ENCODE measurements at places on chromosomes 1 and 21.

DNA sequence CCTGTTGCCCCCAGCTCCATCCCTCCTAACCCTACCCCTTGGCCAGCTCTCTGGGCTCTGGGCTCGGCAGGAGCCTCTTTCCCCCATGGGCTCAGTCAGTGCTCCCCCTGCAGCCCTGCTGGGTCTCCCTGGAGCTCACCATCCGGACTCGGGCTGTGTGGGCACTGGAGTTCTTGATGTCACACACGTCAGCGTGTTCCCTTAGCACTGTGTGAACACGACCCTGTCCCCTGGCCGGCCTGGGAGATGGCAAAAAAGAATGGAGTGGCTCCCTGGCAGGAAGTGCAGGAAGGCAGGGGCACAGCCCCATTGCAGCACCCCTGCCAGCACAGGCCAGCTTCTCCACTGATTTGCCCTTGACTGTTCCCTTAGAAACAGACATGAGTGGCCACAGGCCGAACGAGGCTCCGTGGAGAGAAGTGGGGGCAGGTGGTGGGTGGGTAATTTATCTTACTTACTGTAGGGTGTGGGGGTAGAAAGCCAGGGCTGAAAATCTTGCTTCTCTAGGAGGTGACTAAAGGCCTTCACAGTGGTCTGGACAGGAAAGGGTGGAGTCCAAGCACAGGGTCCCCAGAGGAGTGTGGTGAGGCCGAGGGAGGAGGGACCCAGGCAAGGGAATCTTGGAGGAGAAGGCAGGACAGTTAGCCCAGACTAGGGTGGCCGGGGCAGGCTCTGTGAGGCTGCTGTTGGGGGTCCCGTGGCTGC, 381.7 kb upstream of the VAMP3 start:
- DNase-seq, result no peak

DNA sequence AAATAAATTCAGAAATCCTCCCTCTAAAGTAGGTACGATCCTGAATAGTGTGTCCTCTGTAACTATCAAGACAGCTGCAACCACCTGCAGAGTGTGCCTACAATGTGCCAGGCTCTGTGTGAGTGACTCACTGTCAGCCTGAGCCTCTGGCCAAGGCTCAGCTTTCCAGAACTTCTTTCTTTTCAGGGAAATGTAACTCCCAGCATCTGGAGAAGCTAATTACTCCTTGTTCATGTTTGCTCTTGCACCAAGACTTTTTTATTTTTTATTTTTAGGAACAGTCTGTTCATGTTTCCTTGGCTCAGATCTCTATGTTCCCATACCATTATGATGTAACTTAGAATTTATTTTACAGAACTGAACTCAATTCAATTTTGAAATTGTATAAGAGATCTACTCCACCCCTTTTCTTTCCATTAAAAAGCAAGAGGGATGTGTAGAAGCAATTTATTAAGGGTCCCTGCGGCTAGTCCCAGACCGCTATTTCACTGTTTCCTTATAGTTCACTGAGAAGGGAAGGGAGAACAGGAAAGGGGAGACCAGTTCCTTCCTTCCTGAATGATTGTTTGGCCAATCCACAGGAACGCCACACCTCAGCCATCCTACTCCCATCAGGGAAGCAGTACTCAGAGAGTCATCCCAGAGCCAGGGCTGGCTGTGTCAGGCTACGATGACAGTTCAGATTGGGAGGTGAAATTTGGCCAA, 112.4 kb upstream of the ZNF648 start:
- no peak for DNase-seq

DNA sequence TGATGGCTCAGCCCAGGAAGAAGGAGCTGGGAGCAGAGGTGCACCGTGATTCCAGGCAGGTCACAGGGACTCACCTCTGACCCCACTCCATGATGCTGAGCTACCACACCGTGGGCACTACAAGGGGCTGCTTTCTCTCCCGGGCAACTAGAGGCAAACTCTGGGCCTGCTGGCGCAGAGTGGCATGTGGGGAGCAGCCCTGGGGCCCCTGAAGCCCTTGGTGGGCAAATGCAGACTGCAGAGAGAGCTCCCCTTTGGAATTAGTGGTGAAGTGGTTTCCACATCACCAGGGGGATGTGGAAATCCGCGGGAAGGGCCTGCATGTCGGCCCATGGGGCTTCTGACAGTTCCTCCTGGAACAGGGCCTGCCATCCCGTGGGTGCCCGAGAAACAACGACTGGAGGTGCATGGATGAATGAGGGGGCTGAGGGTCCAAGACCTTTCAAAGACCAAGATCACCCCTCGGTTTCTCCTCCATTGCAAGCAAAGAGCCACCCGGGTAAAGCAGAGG, 11.8 kb upstream of the MMEL1 start:
- DNase-seq, result no peak

DNA sequence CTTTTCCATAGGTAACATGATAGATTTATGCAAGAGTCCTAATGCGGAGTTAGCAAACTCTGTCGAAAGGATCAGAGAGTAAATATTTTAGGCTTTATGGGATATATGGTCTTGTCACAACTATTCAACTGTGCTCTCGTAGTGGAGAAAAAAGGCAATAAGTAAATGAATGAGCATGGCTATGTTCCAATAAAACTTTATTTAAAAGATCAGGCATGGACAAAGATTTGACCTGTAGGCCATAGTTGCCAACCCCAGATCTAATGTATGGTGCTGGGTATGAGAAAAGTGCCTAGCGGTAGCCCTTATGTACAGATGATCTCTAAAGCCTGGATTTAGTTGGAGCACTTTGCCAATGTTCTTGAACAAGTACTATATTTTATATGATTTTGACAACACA, 498.8 kb upstream of the C1orf87 start:
- DNase-seq, result no peak

DNA sequence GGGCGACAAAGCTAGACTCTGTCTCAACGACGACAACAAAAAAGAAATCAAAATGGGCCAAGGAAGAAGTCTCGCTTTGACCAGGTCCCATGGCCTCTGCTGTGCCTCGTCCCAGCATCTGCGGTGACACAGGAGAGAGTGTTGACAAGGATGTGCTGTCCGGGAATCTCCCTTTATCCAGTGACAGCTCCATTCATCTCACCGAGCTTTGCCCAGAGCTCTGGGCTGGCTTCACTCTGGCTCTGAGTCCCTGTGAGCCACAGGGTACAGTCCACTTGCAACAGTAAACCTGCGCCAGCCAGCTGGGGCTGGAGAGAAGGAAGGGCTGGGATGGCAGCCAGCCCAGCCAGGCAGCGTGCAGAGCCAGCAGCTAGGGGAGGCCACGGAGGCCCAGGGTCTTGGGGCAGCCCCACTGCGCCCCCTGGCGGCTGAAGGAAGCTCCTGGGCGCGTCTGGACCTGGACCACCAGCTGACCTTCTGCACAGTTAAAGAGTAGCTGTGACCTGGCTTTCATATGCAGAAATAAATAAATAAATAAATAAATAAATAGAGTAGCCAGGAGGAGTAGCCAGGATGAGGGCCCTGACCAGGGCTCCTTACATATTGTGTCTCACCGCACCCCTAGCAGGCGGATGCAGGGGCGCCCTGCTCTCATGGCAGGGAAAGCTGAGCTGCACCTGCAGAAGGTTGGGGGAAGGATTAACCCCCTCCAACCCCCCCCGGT, 29.7 kb downstream of the ENO1 start:
- DNase-seq, result peak; percentile 67

DNA sequence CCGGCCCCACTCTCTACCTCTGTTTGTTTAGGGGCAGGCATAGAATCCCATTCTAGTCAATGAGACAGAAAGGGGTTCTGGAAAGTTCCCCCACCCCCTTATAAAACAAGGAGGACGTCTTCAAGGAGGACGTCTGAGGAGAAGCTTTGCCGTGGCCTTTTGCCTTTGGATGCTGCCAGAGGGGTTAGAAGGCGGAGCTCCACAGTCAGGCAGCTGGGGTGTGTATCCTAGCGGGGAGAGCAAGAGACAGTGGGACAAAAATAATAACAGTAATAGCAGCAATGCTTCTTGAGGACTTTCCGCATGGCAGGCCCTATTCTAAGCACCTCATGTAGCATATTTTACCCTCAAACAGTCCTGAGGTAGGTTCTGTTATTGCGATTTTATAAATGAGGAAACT, 48.2 kb upstream of the TENT5B start:
- no peak for DNase-seq

DNA sequence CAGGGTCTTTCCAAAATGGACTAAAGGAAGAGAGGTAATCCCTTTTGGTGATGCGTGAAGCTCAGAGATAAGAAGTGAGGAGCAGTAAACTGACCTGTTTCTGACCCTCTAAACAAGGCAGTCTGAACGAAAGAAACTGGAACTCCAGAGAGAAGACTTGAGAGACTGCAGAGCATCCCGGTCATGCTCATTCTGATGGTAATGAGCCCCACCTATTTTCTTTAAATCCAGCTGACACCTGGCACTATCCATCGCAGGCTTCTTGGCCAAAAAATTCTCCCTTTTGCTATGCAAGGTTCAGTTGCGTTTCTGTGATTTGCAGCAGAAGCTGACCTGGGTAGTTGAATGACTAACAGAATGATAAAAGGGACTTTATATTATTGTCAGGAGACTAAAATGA, 105.9 kb upstream of the KCNK2 start:
- DNase-seq, result no peak

GRCh38 chr1:161138431-161138830, 6.0 kb upstream of the DEDD start:
- DNase-seq, result no peak

DNA sequence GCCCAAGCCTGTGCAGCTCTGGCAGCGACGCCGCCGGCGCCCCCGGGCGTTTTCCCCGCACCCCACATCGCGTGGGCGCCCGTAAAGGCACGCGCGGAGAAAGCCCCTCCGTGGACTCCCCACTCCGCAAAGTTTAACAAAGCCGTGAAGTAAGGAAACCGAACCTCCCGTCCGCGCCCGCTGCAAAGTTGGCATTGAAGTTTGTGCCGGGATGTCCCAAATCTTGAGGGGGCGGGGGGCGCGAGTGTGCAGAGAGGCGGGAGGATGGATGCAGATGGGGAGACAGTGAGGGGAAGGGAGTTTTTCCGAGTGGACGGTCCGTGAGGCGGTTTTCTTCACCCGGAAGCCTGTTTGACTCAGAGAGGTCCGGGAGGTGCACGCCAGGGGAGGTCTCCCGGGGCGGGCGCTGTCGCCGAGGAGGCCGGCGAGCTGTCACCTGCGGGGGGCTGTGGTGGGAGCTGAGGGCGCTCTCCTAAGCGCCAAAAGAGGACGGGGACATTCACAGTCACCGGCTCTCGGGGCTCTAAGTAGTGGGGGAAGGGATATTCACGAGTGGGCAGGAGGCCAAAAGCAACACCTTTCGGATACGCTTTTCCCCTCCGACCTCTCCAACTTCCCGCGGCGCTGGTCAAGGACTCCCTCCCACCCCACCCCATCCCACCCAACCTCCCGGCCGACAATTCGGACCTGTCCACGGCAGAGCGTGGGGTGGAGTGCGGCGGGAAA, 1.3 kb downstream of the WLS start:
- DNase-seq, result no peak

GRCh38 chr1:113786069-113786468, 26.2 kb downstream of the RSBN1 start:
- no peak for DNase-seq

All from T-helper 1 cell (primary cell).